ENCODE measurements at places on chromosomes 2 and 18. TPM values are rescaled to one million over a fixed set of nuclear protein-coding genes. Genes with fewer than 3 reads are reported as not detected.

DSC1 gene
- not detected for total RNA-seq

FLACC1 gene
- 3.2 TPM for total RNA-seq

FN1 gene
- 167 TPM for total RNA-seq

TMEM163 gene
- 2.0 TPM for total RNA-seq

ANKRD30B gene
- total RNA-seq = 0.36 TPM

OBSL1 gene
- 101 TPM for total RNA-seq

ALPG gene
- total RNA-seq = not detected

Data from omental fat pad (tissue), 4 donors.